ENCODE measurements at places on chromosomes 11 and 22.

- DNase-seq = no peak
Measured at GRCh38 chr11:22510741-22511140, 114.9 kb downstream of the FANCF start.

GRCh38 chr11:79336797-79337517 is 103.9 kb downstream of the TENM4 start:
- no peak for DNase-seq

- no peak for DNase-seq
Measured at GRCh38 chr11:206526-207207, 532 bp downstream of the BET1L start.

- DNase-seq = no peak
Measured at GRCh38 chr11:19777039-19777376, 64.4 kb downstream of the NAV2 start.

DNA sequence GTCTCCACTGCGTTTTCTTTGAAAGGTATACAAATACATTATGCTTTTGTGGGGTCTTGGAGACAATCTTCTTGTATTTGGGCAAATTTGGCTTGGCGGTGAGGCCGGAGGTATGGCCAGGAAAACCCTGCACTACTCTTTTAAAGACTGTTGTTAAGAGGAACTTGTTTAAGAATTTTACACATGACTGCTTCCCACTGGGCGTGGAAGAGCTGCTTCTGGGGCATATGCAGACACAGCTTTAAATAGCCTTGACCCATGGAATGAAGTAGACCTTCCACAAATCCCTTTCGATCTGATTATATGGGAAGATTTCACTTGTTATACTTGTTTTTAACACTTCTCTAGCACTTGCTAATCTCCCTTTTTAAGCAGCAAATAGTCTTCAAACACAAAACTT is 453.6 kb downstream of the MN1 start:
- DNase-seq = no peak

DNA sequence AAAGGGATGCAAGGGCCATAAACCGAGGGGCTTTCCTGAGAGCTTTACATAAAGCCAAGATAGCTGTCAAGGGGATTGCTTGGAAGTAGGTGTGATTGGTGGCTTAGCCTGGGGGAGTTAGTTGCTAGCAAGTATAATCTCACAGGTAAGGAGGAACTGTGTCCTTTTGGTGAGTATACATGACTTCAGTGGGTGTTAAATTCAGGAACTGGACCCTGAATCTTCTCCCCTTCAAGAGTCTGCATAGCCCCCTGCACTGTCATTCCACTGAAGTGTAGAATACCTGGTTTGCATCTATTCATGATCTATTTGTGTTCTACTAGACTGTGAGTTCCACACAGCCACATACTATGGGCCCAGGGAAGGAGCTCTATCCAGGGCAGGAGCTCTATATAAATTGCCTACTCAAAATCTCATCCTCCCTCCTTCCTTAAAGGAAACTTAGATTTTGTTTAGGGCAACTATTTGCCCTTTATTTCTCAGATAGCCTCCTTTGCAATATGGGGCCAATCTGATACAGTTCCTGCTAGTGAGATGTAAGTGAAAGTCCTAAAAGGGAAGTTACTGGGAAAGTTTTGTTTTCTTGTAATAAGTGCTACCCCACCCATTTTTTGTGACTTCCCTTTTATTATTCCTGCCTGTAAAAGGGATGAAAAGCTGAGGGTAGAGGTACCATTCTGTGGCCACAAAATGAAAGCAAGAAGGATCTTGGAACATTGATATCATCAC is 120.5 kb downstream of the PGR start:
- no peak for DNase-seq

GRCh38 chr22:46536537-46537224 is 739 bp downstream of the CELSR1 start:
- DNase-seq = no peak

DNA sequence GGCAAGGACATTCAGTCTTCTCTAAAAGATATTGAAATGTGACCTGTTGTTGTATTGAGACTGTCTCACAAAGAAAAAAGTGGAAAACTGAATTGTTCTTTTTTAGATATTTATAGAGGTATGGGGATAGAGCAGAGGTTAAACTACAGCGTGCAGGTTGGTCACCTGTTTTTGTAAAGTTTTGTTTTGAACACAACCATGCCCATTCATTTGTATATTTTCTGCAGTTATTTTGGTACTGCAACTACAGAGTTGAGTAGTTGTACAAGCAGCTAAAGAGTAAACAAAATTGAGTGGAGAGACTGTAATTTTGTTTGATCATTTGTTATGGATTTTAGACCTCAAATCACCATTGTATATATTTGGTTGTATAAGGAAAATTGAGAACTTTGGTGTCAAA is 11.3 kb downstream of the EED start:
- DNase-seq = no peak

All from thoracic aorta (tissue), 2 donors.